ENCODE measurements at places on chromosomes 7 and 10.

DNA sequence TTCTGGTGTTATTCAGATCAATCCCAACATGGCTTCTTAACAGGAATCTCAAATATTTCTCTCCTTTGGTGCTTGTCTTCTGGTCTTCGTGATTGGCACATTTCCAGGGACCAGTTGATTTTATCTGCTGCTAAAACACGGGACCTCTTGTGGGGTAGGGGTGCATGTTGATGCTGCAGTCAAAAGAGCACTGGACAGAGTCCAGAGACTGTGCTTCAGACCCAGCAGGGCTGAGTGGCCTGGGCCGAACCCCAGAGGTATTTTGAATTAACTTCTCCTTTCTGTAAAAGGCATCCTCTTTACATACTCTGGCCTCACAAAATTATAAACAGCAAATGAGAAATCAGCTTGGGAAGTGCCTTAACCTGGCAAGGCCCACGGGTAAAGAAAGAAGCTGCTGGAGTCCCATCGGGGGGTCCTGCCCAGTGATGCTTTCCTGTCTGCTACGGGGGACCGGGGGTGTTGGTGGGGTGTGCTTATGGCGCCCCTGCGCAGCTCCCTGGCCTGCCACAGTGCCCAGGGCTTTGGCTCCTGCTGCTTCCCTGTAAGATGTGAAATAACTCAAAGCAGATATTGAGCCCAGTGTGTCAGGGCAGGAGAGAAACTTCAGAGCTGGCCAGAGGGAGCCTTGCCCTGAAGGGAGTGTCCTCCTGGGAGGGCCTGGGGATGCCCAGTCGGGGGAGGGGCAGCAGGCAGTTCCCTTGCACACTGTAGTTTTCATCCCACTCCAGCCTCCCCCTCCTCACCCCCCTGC lies 230.5 kb downstream of the TCF7L2 start:
- DNase-seq: no peak

- no peak for DNase-seq
These were observed 28.8 kb upstream of the GOT1 start for GRCh38 chr10:99459217-99459616.

DNA sequence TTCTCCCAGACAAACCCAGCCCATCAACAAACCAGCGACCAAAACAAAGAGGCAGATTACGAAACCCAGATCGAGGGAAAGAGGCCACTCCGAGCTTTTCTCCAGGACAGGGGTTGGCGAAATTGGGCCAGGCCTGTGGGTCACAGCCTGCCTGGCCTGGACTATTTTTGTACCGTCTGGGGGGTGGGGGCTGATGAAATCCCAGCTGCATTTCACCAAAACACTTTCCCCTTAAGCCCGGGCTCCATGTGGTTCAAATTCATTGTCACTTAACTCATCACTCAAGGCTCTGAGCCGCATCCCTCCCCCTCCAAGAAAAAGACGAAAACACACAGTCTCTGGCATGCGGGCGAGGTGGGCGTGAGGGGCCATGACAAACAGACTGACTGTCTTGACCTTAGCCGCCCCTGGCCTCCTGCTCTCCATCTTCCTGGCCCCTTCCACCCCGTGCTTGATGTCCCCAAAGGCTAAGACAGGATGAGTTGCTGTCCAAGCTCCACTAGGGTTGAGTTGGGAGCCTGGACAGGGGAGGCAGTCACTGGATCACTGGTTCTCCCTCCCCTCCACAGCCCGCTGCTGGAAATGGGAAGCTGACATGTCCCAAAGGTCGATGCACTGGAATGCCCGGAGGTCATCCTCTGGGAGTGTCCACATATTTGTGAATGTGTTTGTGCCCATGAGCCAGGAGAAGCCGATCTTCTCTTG lies 19.2 kb downstream of the TMEM270 start:
- DNase-seq: no peak

DNA sequence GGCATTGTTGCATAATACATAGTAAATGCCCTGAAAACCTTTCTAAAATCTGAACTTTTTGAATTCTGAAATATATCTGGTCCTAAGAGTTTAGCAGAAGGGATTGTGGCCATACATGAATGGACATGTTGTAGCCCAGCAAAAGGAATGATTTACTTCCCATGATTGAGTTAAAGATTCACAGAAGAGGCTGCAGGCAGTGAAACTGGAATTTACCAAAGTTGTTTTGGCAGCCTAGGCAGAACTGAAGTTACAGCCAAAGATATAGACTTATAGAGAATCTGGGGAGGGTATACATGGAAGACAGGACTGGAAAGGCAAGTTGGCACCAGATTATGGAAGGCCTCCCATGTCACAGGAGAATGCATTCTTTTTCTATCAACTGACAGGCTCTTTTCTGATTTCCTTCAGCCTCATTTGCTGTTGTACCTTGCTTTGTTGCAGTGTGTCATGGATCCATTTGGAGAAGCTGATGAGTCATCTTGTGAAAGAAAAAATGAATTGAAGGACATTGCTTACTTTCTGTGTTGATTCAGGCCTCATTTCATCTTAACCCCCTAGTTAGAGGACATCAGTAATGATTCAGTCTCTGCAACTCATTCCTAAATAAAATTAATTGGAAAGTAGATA lies 356.2 kb upstream of the LRGUK start:
- DNase-seq: no peak

DNA sequence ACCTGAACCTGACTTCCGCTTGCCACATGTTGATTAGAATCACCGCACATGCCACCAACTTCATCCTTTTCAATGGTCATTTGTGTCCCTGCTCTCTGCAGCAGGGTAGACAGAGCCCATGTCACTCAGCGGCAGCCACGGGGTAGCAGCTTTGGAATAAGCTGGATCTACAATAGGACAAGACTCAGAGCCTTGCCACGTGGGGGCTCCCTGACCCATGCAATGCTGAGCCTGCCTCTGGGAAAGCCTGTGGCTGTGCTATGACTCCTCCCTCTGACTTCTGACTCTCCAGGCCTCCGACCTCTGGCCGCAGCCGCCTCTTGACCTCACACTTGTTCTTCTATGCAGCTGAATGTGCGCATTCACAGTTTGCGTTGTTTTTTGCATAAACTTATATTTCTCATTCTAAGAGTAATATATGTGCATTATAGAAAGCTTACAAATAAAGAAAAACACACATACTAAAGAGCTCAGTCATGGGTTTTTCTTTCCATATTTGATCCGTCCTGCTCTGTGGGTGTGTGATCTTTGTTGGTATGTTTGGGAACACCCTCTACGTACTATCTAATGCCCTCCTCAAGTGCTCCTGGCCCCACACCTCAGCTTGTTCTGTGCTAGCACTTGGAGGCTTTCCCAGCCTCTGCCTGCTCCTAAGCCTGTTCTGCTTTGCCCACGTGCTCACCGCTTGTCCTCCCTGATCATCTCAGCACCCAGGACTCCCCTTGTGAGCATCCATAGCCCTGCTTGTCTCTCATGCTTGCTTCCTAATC lies 198.0 kb upstream of the MKI67 start:
- no peak for DNase-seq

- no peak for DNase-seq
These were observed 24.7 kb downstream of the LRRC27 start for GRCh38 chr10:132356621-132357195.

GRCh38 chr7:105267244-105267643 lies 121.5 kb downstream of the SRPK2 start:
- no peak for DNase-seq

DNA sequence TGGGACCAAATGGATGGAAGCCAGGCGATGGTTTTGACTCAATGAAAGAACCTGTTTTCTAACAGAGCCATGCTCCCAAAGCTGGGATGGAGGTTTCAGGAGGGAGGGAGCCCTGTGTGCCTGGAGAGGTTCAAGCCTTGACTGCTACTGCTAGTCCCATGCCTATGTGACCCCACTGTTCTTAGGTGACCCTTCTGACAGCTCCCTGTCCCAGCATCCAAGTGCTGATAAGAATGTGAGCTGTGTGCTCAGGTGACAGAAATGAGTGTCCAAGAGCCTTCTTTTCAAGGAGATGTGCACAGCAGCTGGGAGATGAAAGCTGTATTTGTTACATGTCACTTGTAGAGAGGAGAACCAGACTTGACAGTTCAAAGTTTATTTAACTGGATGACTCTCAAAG lies 595.4 kb downstream of the GALNT17 start:
- DNase-seq: no peak

Data from stimulated activated naive CD8-positive, alpha-beta T cell treated with anti-CD3 and anti-CD28 coated beads, Interleukin-15, amount 100 ng/mL, for 72 hours (primary cell).